ENCODE measurements at places on chromosomes 11 and 22. TPM values are rescaled to one million over a fixed set of nuclear protein-coding genes. Genes with fewer than 3 reads are reported as not detected.

Gene CDHR5
- total RNA-seq, result not detected

Gene DGKZ
- total RNA-seq, result 74.8 TPM

Gene PRG2
- not detected for total RNA-seq

Gene LMO2
- 0.50 TPM for total RNA-seq

Gene RIN1
- 28.5 TPM for total RNA-seq

Gene PITPNB
- 111 TPM for total RNA-seq

Gene MPZL3
- total RNA-seq, result 25.7 TPM

Gene OR8D1
- not detected for total RNA-seq

Gene MOGAT2
- total RNA-seq, result not detected

Gene PATE4
- total RNA-seq, result not detected

Gene DSCAML1
- not detected for total RNA-seq

Gene JAM3
- total RNA-seq, result 13.6 TPM

Gene SLCO2B1
- total RNA-seq, result not detected

Gene SAC3D1
- total RNA-seq, result 18.0 TPM

Gene SCUBE2
- 5.5 TPM for total RNA-seq

Gene EIF4ENIF1
- 10.2 TPM for total RNA-seq

Gene MS4A6E
- not detected for total RNA-seq

Gene DNAJB13
- not detected for total RNA-seq

Gene CDC42BPG
- total RNA-seq, result 18.7 TPM

Gene CRYBA4
- not detected for total RNA-seq

Gene H19
- 1.8 TPM for total RNA-seq

Gene SLC25A18
- total RNA-seq, result 0.33 TPM

Gene PLEKHA7
- 5.9 TPM for total RNA-seq

Gene SIK2
- total RNA-seq, result 13.0 TPM

Gene OR4A16
- not detected for total RNA-seq

Gene ENTHD1
- total RNA-seq, result not detected

Gene OR10S1
- total RNA-seq, result 0.33 TPM

Gene PNPLA3
- 1.2 TPM for total RNA-seq

Gene OR51E2
- not detected for total RNA-seq

Gene KCNE3
- 0.50 TPM for total RNA-seq

Gene JRKL
- total RNA-seq, result 7.2 TPM

Gene VWCE
- total RNA-seq, result 0.50 TPM

Gene P2RX3
- not detected for total RNA-seq

Gene PIWIL4
- not detected for total RNA-seq

Measured in mammary epithelial cell (primary cell).